ENCODE measurements at places on chromosomes 5 and 9.

- DNase-seq: no peak
Measured at GRCh38 chr5:1059884-1060263, 51.3 kb downstream of the NKD2 start.

DNA sequence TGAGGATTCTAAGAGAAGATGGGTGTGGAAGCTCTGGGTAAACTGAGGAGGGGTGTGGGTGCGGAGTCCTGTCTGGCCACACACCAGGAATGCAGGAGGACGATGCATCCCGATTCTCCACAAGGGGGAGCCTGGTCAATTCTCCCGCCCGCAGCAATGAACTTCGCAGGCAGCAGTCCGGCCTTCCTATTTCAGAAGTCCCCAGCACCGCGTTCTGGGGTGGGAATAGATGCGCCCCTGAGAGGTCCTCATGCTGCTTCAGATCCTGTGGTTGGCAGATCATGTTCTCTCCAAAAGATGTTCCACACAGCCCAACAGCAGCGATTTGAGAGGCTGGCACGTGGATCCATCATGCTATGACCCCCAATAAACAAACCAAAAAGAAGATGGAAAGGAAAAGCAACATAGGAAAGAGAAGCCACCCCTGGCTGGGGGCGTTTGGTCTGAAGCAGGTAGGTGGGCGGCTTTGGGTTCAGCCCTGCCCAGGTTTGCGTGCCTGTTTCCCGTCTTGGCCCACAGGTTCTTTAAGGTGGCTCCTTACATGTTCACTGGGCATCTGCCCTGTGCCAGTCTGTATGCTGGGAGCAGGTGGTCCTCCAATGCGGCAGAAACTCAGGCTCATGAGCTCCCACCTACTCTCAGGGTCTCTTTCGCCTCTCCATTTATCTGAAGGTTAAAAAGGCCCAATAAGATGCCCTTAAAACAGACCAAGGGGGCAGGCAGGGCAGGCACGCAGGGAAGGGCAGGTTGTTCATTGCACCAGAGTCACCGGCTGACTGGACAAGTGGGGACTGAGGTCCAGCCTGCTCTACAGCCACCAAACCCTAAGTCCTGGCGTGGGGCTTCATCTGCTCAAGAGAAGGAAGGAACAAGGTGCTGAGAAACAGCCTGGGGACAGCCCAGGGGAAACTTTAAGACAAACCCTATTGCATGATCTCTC is 171.6 kb downstream of the PAX5 start:
- DNase-seq: no peak

GRCh38 chr5:130541617-130542221 is 623.3 kb downstream of the HINT1 start:
- peak; percentile 8 for DNase-seq

DNA sequence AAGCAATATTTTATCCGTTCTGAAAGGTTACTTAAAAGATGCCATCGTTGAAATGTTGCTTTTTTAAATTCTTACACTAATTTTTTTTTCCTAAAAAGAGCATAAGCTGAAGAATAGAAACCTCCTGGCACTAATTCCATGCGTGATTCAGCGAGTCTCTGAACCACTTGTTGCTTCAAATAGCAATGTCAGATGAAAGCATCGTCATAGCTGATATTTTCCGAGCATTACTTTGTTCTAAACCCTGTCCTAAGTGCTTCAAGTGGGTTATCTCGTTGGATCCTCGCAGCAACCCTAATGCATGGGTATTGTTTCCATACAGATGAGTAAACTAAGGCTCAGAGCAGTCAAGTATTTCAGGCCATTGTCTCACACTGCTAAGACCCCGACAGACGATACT is 79.7 kb downstream of the CDH6 start:
- no peak for DNase-seq

- DNase-seq: no peak
Measured at GRCh38 chr5:58491216-58491892, at the start of gene GAPT. Gene GAPT, plus strand, starts transcription at chr5:58491435. Its CDS starts 3,102 bp downstream, at chr5:58494537.

DNA sequence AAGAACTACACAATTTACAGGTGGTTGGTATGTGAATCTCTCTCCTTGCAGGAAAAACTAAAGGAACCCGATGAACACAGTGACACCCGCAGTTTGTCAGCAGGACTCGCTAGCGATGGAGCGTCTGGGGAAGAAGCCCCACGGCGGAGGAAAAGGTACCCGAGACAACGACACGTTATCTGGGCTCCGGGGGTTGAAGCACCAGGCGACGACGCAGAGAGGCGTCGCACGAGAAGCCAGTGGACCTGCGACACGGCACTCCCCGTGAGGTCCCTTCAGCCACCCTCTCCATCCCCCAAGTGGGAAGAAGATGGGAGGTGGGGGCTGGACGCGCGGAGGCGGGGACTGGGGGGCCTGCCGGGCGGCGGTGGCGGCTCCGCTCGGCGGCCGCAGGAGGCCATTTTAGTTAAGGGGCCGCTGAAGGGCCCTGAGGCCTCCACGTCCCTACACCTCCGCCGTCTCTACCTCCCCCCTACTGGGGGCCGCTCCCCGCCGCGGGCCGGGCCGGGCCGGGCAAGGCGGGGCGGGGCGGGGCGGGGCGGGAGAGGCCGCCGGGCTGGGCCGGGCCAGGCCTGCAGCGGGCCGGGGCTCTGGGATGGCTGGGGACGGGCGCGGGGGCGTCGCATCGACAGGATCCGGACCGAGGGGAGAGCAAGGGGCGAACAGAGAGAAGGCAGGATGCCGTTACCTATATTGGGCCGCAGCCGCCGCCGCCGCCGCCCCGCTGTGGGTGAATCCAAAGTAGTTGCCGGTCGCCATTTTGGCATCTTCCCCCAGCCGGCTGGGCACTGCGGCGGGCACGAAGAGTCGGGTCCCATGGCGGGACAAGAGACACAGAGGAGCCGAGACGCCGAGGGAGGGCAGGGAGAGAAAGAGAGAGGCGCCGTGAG is 754 bp downstream of the ZFR start:
- peak; percentile 36 for DNase-seq

- DNase-seq: no peak
Measured at GRCh38 chr5:180595381-180596114, 4.2 kb upstream of the SCGB3A1 start.

- no peak for DNase-seq
Measured at GRCh38 chr5:35214051-35214450, 16.2 kb downstream of the PRLR start.
